ENCODE measurements at places on chromosomes 13 and 19. TPM values are rescaled to one million over a fixed set of nuclear protein-coding genes. Genes with fewer than 3 reads are reported as not detected.

The SIGLEC14 gene
- total RNA-seq, result 4.6 TPM

The GAPDHS gene
- total RNA-seq, result not detected

The RXFP2 gene
- 0.21 TPM for total RNA-seq

The C3 gene
- 277 TPM for total RNA-seq

The THSD8 gene
- total RNA-seq, result not detected

The TUBB4A gene
- total RNA-seq, result not detected

The PIAS4 gene
- 10.2 TPM for total RNA-seq

The PDX1 gene
- total RNA-seq, result not detected

The KPNA3 gene
- total RNA-seq, result 30.3 TPM

The UNC13A gene
- total RNA-seq, result 7.7 TPM

The LHFPL6 gene
- 115 TPM for total RNA-seq

The WDR62 gene
- total RNA-seq, result 1.2 TPM

The IL4I1 gene
- total RNA-seq, result 2.2 TPM

The ZNF112 gene
- total RNA-seq, result 4.7 TPM

The LENG9 gene
- 14.4 TPM for total RNA-seq

The ZNF419 gene
- 13.1 TPM for total RNA-seq

The EMP3 gene
- total RNA-seq, result 95.7 TPM

The TMEM205 gene
- total RNA-seq, result 144 TPM

The FFAR2 gene
- not detected for total RNA-seq

The PLPPR3 gene
- not detected for total RNA-seq

The EEF1AKMT1 gene
- total RNA-seq, result 12.7 TPM

The FAM216B gene
- total RNA-seq, result not detected

The MIA gene
- not detected for total RNA-seq

The ZNF227 gene
- total RNA-seq, result 17.8 TPM

The CLEC4G gene
- 0.49 TPM for total RNA-seq

The ATP5F1D gene
- total RNA-seq, result 40.4 TPM
